Hair follicle dermal papilla cell (primary cell): ENCODE measurements at places on chromosomes 13 and 19. TPM values are rescaled to one million over a fixed set of nuclear protein-coding genes. Genes with fewer than 3 reads are reported as not detected.

The ATXN8OS gene
- not detected in 2 replicates for total RNA-seq

The EFNB2 gene
- 13.5 and 15.5 TPM in 2 replicates for total RNA-seq

The C19orf12 gene
- 49.8 and 54.5 TPM in 2 replicates for total RNA-seq

The CYP2A6 gene
- total RNA-seq = not detected in 2 replicates

The MEIOSIN gene
- total RNA-seq = not detected in 2 replicates

The SIGLEC9 gene
- total RNA-seq = not detected in 2 replicates

The FFAR1 gene
- total RNA-seq = not detected in 2 replicates

The SLC25A42 gene
- total RNA-seq = 8.9 and 12.8 TPM in 2 replicates

The HAUS8 gene
- total RNA-seq = 1.3 and 1.6 TPM in 2 replicates

The SLC5A5 gene
- under 0.01 and 0.49 TPM in 2 replicates for total RNA-seq

The TMPRSS9 gene
- total RNA-seq = under 0.01 TPM in 1 of 2 replicates, not detected in the other

The KLF1 gene
- total RNA-seq = not detected in 2 replicates

The PSG7 gene
- 0.16 TPM in 1 of 2 replicates, not detected in the other for total RNA-seq

The RFPL4A gene
- not detected in 2 replicates for total RNA-seq

The PPP6R1 gene
- 42.9 and 47.7 TPM in 2 replicates for total RNA-seq

The ZNF470 gene
- 6.0 and 7.3 TPM in 2 replicates for total RNA-seq

The CGB1 gene
- total RNA-seq = not detected in 2 replicates

The FAM124A gene
- total RNA-seq = 0.97 and 1.2 TPM in 2 replicates

The CPB2 gene
- total RNA-seq = not detected in 2 replicates

The TMIGD2 gene
- 0.36 TPM in 1 of 2 replicates, not detected in the other for total RNA-seq

The SLC7A9 gene
- total RNA-seq = 0.16 TPM in 1 of 2 replicates, not detected in the other

The ERICH6B gene
- total RNA-seq = not detected in 2 replicates

The CLEC17A gene
- total RNA-seq = not detected in 2 replicates

The COL5A3 gene
- total RNA-seq = 37.6 and 67.5 TPM in 2 replicates

The SLC8A2 gene
- 0.97 TPM in 1 of 2 replicates, not detected in the other for total RNA-seq

The LAIR2 gene
- total RNA-seq = not detected in 2 replicates

The SHISA7 gene
- not detected in 2 replicates for total RNA-seq
